ENCODE measurements at places on chromosomes 2 and 18. TPM values are rescaled to one million over a fixed set of nuclear protein-coding genes. Genes with fewer than 3 reads are reported as not detected.

DNA sequence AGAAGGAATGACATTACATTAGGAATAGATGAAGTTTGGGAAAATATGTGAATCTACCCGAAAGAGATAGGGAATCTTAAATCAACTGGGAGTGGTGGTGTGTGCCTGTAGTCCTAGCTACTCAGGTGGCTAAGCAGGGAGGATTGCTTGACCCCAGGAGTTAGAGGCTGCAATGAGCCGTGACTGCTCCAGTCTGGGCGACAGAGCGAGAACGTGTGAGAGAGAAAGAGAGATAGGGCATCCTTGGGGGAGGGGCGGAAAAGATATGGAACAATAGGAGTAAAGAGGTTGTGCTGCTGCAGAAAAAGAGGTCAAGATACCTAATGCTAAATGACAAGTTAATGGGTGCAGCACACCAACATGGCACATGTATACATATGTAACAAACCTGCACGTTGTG, 47.1 kb upstream of the ADAM23 start:
- H3K27me3 ChIP-seq, result no peaks in the 10 kb centered on the region
- no peak for DNase-seq

The GRHL1 gene
- total RNA-seq, result 1.2 TPM

DNA sequence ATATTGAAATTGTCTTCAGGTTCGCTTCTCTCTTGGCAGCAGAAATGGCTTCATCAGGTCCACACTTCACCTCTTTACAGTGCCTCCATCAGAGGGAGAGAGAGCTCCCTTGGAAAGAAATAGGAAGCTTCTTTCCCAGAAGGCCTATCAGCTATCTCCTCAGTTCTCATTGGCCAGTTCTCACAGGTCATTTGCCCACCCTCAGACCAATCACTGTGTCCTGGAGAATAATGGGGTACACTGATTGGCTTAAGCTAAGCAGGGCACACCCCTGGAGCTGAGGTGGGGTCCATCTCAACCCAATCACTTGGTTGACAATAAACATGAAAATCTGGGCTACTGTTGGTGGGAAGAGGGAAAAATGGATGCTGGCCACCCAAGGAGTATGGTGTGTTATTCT, 5.2 kb downstream of the GNLY start:
- peaks cover 32% of the 10 kb centered on the region for H3K4me1 ChIP-seq
- H3K4me3 ChIP-seq, result no peak overlapping the region
- no peak overlapping the region for H3K27ac ChIP-seq
- no peaks in the 10 kb centered on the region for H3K36me3 ChIP-seq
- no peak for DNase-seq

DNA sequence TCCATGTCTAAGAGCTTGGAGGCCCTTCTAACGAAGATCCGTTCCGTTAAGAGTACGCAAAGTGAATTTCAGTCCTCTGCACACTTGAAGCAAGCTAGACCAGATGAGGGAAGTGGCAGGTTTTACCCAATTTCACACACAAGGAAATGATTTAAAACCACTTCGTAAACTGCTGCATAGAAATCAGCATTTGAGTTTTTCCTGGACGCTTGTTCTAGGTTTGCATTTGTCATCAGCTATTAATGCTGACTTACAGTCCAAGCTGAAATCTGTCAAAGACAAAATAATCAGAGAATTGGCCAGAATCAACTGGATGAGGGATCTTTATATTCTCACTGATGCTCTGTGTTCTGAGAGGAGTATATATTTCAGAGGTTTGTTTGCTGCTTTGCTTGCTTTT, 117.6 kb upstream of the RASGRP3 start:
- H3K36me3 ChIP-seq, result no peaks in the 10 kb centered on the region
- DNase-seq, result no peak
- H3K4me3 ChIP-seq, result no peak overlapping the region
- no peaks in the 10 kb centered on the region for H3K4me1 ChIP-seq
- no peak overlapping the region for H3K27ac ChIP-seq

The TEX44 gene
- not detected for total RNA-seq

GRCh38 chr2:150522269-150522668, 34.8 kb upstream of the RND3 start:
- H3K27me3 ChIP-seq, result no peaks in the 10 kb centered on the region
- no peaks in the 10 kb centered on the region for H3K4me1 ChIP-seq
- no peak for DNase-seq
- no peak overlapping the region for H3K27ac ChIP-seq

DNA sequence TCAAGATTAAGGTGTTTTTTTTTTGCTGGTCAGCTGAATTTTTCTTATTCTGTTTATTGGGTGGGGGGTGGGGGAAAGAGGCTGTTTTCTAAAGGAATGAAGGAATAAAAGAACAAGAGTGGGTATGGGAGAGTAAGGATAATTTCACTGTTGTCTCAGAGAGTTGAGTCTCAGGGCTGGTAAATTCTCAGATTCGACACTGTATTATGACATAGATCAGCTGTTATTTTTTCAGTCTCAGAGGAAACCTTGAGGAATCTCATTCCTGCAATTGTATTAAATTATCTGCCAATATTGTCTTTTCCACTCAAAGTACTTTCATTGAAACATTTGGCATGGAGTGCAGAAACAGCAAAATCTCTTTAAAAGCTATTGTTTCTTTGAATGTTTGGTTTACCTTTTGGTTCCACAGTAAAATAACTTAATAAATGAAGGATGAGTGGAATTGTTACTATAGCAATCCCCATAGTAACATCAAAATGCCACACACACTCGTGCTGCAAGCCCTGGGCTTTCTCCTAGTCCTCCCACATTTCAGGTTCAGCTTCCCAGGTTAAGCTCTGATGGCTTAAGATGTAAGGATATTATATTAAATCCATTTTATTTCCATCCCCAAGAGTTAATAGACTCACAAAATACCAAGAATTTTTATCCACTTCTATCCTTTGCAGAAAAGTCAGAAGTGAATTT, 478.7 kb upstream of the TCF4 start:
- no peaks in the 10 kb centered on the region for H3K27me3 ChIP-seq
- H3K27ac ChIP-seq, result no peak overlapping the region
- no peaks in the 10 kb centered on the region for H3K36me3 ChIP-seq
- H3K4me3 ChIP-seq, result no peak overlapping the region
- H3K4me1 ChIP-seq, result no peaks in the 10 kb centered on the region

DNA sequence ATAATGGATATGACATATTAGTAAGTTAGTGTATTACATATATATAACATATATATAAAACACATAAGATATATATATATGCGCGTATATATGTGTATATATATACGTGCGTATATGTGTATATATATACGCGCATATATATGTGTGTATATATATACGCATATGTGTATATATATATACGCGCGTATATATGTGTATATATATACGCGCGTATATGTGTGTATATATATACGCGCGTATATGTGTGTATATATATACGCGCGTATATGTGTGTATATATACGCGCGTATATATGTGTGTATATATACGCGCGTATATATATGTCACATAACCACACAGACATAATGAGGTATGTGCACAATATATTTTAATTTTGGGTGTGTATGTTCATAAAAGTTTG, 327.8 kb downstream of the MEIS1 start:
- no peaks in the 10 kb centered on the region for H3K27me3 ChIP-seq
- H3K27ac ChIP-seq, result no peak overlapping the region
- no peaks in the 10 kb centered on the region for H3K4me1 ChIP-seq
- H3K36me3 ChIP-seq, result no peaks in the 10 kb centered on the region
- no peak overlapping the region for H3K4me3 ChIP-seq

DNA sequence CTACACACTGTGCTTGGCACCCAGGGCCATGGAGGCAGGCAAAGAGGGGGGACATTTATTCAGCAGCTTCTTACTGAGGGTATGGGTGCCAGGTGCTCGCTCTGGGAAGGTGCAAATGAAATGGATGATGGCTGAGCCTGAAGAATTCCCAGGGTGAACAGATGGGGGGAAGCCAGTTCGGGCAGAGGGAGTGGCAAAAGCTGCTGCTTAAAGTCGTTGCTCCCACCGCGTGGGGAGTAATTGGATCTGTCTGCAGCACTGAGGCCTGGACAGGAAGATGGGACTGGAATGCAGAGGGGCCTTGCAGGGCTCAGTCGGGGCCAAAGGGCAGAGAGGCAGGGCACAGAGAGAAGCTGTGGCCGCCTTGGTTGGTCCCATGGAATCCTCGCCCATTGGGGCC, 51.2 kb downstream of the NEDD4L start:
- no peak overlapping the region for H3K4me3 ChIP-seq
- no peaks in the 10 kb centered on the region for H3K36me3 ChIP-seq
- no peak overlapping the region for H3K27ac ChIP-seq
- no peak for DNase-seq

- H3K36me3 ChIP-seq, result no peaks in the 10 kb centered on the region
- H3K27ac ChIP-seq, result no peak overlapping the region
- H3K27me3 ChIP-seq, result peaks cover 4% of the 10 kb centered on the region
- H3K4me3 ChIP-seq, result no peak overlapping the region
- no peaks in the 10 kb centered on the region for H3K4me1 ChIP-seq
Observed at GRCh38 chr2:160097326-160097725, 34.9 kb upstream of the PLA2R1 start.

DNA sequence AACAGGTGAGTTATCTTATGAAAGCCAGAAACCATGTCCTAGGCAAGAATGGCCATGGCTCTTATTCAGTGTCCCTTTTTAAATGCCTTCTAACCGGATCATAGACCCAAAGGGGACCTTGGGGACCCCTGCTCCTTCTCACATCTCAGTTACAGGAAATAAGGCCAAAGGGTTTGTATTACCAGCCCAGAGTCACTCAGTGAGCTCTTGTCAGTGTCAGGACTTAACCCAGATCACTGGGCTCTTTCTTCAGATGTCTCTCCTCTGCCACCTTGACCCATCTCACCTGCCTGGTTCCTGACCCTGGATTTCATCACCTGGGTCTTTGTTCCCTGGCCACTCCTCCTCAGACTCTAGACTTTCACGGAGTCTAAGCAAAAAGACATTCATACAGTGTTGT, 556.7 kb downstream of the CMPK2 start:
- no peak for DNase-seq
- H3K27ac ChIP-seq, result no peak overlapping the region
- no peaks in the 10 kb centered on the region for H3K27me3 ChIP-seq
- no peaks in the 10 kb centered on the region for H3K4me1 ChIP-seq
- no peaks in the 10 kb centered on the region for H3K36me3 ChIP-seq
- H3K4me3 ChIP-seq, result no peak overlapping the region

The ZNF397 gene
- total RNA-seq, result 22.6 TPM

DNA sequence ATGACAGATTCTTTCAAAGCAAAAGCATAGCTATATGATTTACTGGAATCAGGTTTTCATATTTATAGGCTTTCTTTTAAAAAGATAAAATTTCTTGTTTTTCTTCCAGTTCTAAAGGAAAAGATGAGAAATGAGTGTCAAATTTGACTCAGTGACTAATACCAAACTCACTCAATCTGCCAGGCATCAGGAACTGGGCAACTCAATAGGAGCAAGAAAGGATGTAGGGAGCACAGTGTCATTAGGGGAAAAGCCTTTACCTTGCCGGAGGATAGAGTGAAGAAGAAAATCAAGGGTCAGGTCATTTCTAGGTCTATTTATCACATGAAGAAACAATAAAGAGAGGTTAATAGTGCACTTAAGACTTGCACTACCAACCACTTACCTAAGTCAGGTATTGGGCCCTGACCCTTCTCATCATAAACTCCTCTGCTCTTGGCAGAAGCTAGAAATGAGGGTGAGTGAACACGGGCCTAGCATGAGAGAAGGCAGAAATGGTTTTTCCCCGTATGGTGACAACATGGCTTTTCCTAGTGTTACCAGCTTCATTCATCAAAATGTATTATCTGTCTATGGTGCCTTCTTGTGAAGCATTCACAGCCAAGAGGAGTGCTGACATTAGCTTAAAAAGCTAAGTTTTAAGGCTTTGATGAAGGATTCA, 151.0 kb downstream of the ARHGAP15 start:
- H3K36me3 ChIP-seq, result peaks cover 19% of the 10 kb centered on the region
- H3K27me3 ChIP-seq, result no peaks in the 10 kb centered on the region
- H3K27ac ChIP-seq, result no peak overlapping the region
- H3K4me1 ChIP-seq, result peaks cover 31% of the 10 kb centered on the region
- no peak overlapping the region for H3K4me3 ChIP-seq
- no peak for DNase-seq

DNA sequence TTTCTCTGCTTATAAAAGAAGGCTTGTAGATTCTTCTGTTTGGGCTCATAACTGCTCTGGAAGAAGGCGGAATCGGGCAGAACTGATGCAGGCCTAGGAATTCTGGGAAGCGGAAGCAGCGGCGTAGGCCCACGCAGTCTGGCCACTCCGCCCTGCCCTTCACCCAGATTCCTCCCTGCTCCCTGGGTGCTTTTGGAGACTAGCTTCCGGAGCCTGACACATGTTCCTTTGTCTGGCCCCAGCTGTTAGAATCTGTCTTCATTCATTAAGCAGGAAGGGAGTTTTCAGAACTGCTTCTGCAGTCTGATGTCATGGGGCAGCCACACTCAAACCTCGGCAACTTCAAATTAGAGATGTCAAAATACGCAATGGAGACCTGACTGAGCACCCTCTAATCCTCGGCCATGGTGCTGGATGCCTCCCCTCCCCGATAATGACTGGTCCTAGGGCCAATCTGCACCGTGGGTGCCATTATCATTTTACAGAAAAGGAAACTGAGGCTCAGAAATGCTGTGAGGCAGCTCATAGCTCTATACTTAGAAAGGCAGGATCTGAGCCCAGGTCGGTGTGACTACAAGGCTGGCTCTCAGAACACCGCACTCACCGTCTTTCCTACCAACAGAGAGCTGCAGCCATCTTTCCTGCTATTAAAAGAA, 275.7 kb downstream of the MYCN start:
- no peak overlapping the region for H3K27ac ChIP-seq
- H3K27me3 ChIP-seq, result no peaks in the 10 kb centered on the region
- no peak overlapping the region for H3K4me3 ChIP-seq

Measured in activated CD4-positive, alpha-beta T cell treated with anti-CD3 and anti-CD28 coated beads, Interleukin-2, amount 10 ng/mL, durations not matched to agents 24 days and 14 days (primary cell).